SW 1271 (cell line): ENCODE measurements at places on chromosomes 1 and 21.

GRCh38 chr21:27693376-27693775 is 726.5 kb upstream of the ADAMTS5 start:
- no peak for DNase-seq

DNA sequence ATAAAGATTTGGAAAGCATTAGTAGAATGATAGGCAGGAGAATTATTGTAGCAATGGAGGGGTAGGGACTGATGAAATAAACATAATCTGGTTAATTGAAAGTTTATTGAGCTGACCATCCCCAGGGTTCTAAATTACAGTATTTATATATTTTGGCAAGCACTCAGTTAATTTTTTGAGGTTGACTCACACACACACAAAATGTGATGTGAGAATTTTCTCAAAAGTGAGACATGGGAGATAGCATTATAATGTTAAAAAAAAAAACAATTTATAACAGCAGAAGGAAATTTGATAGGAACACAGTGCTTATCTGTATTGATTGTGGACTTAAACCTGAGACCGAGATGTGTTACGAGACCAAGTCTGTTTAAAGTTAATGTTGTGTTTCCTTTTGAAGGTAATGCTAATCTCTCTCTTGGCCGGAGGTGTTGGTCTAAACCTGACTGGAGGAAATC is 24.6 kb downstream of the TRIM45 start:
- no peak for DNase-seq

- no peak for DNase-seq
These were observed 54.7 kb upstream of the ABCG1 start for GRCh38 chr21:42164064-42164789.

DNA sequence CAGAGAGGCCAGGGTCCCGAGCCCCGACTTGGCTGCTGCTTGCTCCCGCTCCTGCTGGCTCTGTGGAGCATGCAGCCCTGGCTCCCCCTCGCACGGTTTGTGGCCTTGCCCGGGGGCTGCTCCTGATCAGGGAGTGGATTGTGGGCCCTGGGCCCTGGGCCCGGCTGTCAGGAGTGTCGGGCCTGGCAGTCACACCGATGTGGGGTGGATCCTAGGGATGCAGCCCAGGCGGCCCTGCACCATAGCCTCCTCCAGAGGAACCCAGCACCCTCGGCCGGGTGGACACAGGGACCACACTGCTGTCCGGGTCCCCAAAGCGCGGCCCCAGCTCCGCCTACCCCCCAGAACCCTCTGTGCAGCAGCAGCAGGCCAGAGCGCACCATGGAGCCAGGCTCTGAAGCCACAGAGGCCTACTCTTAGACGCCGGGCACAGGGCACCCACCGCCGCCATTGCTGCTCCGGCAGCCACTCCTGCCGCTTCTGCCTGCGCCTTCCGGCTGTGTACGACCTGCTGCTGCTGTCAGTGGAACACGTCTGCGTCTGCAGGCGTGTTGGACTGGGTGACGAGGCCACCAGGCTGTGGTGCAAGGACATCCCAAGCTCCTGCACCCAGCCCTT is 9.4 kb downstream of the SLX9 start:
- no peak for DNase-seq

GRCh38 chr1:228830954-228831481 is 95.7 kb downstream of the RHOU start:
- DNase-seq: no peak
